Foreskin keratinocyte (primary cell): ENCODE measurements at places on chromosomes 7 and 10. TPM values are rescaled to one million over a fixed set of nuclear protein-coding genes. Genes with fewer than 3 reads are reported as not detected.

The DYNC1I1 gene
- polyA plus RNA-seq: 0.09 and 0.18 TPM in 2 replicates

The UCN3 gene
- not detected in 2 replicates for polyA plus RNA-seq

The WAPL gene
- 15.0 and 17.3 TPM in 2 replicates for polyA plus RNA-seq

The TM9SF3 gene
- polyA plus RNA-seq: 28.3 and 34.2 TPM in 2 replicates

The RAB19 gene
- not detected in 2 replicates for polyA plus RNA-seq

The HMX3 gene
- polyA plus RNA-seq: not detected in 2 replicates

The CALML5 gene
- 2.1 and 104 TPM in 2 replicates for polyA plus RNA-seq

The ASZ1 gene
- not detected in 2 replicates for polyA plus RNA-seq

The IQUB gene
- polyA plus RNA-seq: 0.01 TPM in 1 of 2 replicates, not detected in the other

The UFSP1 gene
- 2.0 and 2.1 TPM in 2 replicates for polyA plus RNA-seq

The ZNF488 gene
- polyA plus RNA-seq: 1.2 and 1.5 TPM in 2 replicates

The CPA5 gene
- polyA plus RNA-seq: 0.29 and 0.51 TPM in 2 replicates

The HEPACAM2 gene
- polyA plus RNA-seq: not detected in 2 replicates

The RAMP3 gene
- not detected in 2 replicates for polyA plus RNA-seq

The CRPPA gene
- polyA plus RNA-seq: 0.18 and 0.23 TPM in 2 replicates

The TACR2 gene
- polyA plus RNA-seq: 0.03 TPM in 1 of 2 replicates, not detected in the other

The PKD2L1 gene
- polyA plus RNA-seq: not detected in 2 replicates

The CCDC136 gene
- 1.6 and 1.9 TPM in 2 replicates for polyA plus RNA-seq

The PYROXD2 gene
- 2.1 and 6.2 TPM in 2 replicates for polyA plus RNA-seq

The IFIT1B gene
- polyA plus RNA-seq: not detected in 2 replicates

The GNGT1 gene
- not detected in 2 replicates for polyA plus RNA-seq

The GPR26 gene
- polyA plus RNA-seq: not detected in 2 replicates

The SHH gene
- polyA plus RNA-seq: 0.01 and 0.06 TPM in 2 replicates

The GAD2 gene
- not detected in 2 replicates for polyA plus RNA-seq

The CFAP69 gene
- 0.50 and 0.86 TPM in 2 replicates for polyA plus RNA-seq

The CREB3L2 gene
- 7.9 and 8.6 TPM in 2 replicates for polyA plus RNA-seq

The SERPINE1 gene
- polyA plus RNA-seq: 170 and 271 TPM in 2 replicates

The AKR1D1 gene
- polyA plus RNA-seq: not detected in 2 replicates

The BLNK gene
- 0.06 TPM in 2 replicates for polyA plus RNA-seq

The AKR1C4 gene
- not detected in 2 replicates for polyA plus RNA-seq

The FFAR4 gene
- polyA plus RNA-seq: not detected in 2 replicates

The NEUROG3 gene
- not detected in 2 replicates for polyA plus RNA-seq

The GUSB gene
- 23.7 and 25.2 TPM in 2 replicates for polyA plus RNA-seq
